ENCODE measurements at places on chromosomes 16 and 17.

DNA sequence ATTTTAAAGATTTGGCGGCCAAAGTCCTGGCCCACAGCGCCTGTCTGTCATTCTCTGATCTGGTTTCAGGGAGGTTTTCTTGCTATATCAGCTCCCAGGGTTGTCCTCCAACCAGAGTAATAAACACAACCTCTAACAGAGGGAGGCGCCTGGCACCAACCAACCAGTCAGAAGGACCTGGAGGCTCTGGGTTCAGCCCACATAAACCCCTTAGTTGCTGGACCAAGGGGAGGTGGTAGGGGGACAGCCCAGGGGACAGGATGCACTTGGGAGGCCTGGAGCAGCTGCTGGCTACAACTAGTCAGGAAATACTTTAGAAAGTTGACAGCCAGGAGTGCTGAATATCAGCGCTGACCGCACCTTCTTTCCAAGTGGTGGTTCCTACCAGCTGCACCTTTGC is 41.7 kb upstream of the CDRT4 start:
- DNase-seq = no peak

DNA sequence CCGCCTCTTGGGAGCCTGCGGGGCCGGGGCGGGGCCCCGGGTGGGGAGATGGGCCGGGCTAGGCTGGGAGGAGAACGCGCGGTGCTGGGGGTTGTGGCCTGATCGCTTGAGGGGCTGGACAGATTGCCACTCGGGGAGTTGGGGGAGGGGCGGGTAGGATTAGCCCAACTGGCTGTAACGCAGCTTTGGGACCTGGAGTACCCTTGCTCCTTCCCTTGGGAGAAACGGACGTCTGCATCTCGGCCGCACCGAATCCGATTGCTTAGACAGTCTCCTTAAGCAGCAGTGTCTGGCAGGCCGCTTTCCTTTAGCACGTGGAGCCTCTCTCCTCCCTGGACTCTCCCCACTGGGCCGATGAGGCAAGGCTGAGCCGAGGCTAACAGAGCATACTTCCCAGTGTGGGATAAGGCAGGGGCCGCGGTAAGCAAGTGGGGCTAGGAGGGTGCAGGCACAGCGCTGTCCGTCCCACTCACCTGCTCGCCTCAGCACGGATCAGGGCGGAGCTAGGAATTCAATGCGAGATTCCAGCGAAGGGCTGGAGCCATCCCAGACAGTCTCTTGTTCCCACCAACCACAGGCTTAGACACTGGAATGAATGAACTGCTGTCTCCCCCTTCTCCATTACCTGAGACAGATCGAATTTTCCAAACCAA is 540 bp upstream of the ACLY start:
- peak; percentile 85 for DNase-seq

GRCh38 chr16:12901597-12902461 is at the start of gene SHISA9:
TSS of gene SHISA9 (plus strand) at chr16:12901598.
- DNase-seq = no peak

- DNase-seq = peak; percentile 71
Observed at GRCh38 chr16:56513972-56514371, 5.9 kb downstream of the BBS2 start.

- DNase-seq = peak; percentile 76
Observed at GRCh38 chr16:67150833-67151396, at the start of gene B3GNT9. TSS of gene B3GNT9 (minus strand) at chr16:67150998. CDS start at chr16:67150485, 513 bp downstream.

GRCh38 chr17:50620858-50621257 is 13.8 kb upstream of the ABCC3 start:
- no peak for DNase-seq

DNA sequence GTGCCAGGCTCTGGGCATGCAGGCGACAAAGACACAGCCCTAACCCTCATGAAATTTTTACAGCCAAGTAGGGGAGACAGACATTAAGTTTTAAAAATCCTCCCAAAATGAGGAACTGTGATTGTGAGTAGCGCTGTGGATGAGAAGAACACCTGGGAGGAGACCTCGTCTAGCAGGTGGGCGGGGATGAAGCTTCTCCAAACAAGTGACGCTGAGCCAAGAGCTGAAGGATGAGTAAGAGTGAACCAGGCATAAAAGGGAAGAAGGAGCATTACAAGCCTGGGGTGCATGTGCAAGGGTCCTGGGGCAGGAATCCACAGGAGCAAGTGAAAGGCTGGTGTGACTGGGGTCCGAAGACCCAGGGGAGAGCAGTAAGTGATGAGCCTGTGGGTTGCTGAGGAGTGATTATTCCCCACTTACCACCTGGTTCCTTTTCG is 149.4 kb upstream of the HS3ST2 start:
- DNase-seq = no peak

GRCh38 chr16:64092271-64092670 is 1029.6 kb downstream of the CDH11 start:
- DNase-seq = no peak

DNA sequence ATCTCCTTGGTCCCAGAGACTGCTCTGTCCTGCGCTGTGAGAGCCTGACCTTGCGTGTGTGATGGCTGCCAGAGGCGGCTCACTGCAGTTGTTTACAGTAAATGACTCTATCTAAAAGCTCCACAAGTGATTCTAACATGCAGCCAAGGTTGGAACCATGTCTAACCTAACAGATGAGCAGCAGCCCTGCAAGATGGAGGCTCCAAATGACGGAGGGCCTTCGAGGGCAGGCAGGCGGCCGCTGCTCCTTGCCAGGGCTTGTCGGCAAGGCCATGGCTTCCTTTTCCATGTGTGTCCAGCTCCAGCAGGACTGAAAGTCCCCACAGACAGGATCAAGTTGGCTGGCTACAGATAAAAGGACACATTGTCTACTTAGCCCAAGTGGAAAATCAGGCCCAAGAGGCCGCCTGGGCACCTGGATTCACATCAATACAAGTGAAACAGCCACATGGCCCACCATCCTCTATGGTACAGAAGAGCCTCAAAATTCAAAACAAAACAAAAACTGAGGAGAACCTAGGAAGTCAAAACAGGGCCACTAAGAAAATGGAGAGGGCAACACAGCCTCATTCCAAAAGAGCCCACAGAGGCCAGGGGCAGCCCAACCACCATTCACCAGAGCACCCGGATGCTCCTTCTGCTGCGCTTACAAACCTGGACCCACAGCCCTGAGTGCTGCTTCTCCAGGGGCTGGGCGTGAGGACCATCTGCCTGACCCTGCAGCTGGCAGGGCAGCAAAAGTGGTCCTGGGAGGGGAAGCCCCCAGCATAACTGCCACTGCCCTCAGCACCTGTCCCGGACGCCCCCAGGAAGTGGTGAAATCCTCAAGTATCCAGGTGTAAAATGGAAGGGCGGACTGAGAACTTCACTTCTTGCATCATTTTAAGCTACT is 65.0 kb downstream of the AMFR start:
- no peak for DNase-seq

- no peak for DNase-seq
Observed at GRCh38 chr16:30937692-30938091, 11.2 kb upstream of the ORAI3 start.

- DNase-seq = no peak
Observed at GRCh38 chr17:43857957-43858600, 11.1 kb downstream of the CD300LG start.

DNA sequence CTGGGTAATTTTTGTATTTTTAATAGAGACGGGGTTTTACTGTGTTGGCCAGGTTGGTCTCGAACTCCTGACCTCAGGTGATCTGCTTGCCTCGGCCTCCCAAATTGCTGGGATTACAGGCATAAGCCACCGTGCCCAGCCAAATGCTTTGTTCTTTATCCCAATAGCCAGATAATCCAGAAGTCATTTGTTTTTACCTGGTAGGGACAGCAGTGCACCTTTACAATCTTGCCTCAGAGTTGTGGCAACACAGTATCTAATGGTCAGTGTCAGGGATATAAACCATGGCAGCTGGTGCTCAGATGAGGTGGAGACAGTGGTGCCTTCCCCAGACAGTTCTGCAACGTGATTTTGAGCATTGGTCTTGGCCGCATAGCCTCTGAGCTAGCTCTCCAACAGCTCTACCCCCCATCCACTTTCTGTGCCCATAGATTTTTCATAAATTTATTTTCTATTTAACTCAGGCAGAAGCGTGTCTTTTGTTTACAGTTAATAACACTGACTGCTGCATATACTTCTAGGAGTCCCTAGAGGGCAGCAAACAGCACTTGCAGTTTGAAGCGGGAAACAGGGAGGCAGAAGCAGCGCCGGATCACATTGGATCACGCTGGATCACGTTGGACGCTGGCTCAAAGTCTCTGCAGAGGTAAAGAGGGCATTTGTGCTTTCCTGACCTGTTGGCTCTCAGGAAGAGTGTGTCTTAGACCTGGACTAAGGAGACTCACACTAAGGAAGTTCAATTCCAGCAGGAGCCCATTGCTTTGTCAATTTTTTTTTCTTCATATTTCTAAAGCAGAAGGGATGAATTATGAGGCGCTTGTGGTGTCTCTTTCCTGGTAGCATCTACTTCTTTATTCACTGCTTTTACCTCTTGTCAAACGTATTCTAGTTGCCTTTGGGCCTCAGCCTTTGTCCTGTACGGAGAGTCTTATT is 5.1 kb upstream of the GGT6 start:
- DNase-seq = peak; percentile 60

DNA sequence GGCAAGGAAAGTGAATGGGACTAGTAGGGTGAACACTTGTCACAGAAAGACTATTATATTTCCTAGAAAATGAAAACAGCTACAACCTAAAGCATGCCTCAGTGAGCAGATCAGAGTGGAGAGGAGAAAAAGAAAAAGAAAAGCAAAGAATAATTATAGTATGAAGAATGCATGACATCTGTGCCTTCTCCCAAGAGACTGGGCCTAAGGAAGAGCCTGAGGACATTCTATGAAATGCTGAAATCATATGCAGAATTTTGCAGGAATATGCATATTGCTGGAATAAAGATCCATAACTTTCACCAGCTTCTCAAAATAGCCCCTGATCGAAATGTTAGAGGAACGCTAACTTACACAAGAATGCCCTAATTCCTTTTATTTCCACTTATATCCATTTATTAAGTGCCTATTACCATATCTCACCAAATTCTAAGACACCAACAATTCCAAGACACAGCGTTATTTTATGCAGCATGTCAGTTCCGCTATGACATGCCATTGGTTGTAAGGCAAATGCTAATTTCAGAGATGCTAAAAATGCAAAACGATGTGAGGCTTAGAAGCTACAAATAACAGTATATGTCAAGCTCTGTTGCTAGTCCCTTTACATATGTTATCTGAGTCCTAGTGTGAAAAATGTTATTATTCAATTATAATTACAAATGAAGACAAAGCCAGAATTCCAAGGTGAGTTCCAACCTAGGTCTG is 171.0 kb downstream of the SLC39A11 start:
- DNase-seq = no peak

- DNase-seq = peak; percentile 70
Observed at GRCh38 chr17:65527857-65528591, 33.4 kb downstream of the AXIN2 start.

DNA sequence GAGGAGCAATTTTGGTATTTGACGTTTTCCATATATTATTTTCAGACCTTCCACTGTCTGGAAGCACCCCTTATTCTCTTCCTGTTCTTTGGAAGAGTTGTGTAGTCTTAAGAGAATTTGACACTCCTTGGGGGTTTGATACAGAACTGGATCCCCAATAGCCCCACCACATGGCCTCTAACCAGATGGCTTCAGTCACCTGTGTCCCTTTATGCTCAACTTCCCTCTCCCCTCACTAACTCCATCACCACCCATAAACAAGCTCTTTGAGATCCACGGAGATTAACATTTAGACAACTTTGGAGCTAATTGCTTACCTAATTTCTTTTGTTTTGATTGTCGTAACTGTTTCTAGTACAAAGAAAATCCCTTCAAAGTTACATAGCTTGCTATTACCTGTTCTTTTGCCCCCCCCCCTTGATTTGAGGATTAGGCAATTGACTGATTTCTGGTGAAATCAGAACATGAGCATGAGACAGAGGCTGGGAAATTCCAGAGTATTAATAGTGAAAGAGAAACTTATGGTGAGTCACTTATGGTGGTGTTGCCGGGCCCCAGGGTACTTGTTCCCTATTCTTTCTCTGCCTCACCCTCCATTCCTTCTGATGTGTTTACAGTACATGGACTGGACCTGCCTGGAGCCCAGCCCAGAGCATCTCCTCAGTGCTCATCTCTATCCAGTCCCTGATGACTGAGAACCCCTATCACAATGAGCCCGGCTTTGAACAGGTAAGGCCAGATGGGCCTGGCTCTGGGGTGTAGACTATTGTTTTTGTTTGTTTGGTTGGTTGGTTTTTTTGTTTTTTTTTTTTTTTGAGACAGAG is 7.5 kb downstream of the UBE2Z start:
- DNase-seq = no peak
